Posterior cingulate gyrus (tissue), 11 donors: ENCODE measurements at places on chromosomes 3 and 15.

GRCh38 chr3:72461787-72462186, 386.5 kb downstream of the SHQ1 start:
- DNase-seq, result no peak

GRCh38 chr3:156388497-156389448, 166.1 kb downstream of the SSR3 start:
- no peak for DNase-seq

DNA sequence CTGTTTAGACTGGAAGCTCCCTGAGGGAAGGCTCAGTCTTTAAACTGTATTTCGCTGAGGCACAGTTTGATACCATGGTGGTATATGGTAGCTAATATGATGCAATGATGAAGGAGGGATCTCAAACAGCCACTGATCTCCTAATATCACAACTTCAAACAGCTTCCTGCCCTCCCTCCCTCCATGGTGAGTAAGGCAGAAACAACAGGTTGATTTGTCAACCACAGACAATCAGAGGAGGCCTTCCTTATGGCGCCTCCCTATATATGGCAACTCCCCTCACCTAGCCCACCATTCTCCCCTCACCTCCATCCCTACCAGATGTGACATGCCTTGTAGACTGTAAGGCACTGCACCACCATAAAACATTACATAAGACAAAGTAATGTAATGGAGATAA, 316.5 kb upstream of the ICE2 start:
- DNase-seq, result no peak

DNA sequence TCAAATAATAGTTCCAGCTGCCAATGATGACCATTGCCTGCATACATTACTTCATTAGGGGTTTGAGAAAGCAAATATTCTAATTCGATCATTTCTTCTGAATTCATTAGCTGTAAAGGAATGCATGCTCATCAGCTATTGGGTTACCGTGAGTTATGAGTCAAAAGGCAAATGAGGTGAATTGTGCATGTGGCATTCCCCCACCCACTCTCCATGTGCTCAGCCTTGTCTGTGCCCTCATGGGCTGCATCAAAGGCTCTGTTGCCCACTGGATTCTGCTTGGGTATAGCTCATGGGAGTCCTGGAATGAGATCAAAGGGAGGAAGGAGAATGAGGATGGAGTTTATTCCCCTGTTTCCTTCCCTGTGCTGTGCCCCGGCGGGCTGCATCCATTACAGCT, 99.3 kb upstream of the CHRNA7 start:
- no peak for DNase-seq

- DNase-seq, result no peak
Measured at GRCh38 chr3:69231929-69232440, 109.6 kb upstream of the LMOD3 start.

GRCh38 chr15:65337436-65338070, 33.1 kb downstream of the RNU5B-1 start:
- no peak for DNase-seq

- no peak for DNase-seq
Measured at GRCh38 chr3:13463618-13464400, 16.3 kb upstream of the HDAC11 start.

- no peak for DNase-seq
Measured at GRCh38 chr3:38137615-38138348, 679 bp upstream of the MYD88 start.

GRCh38 chr3:24012589-24013269, 67.6 kb downstream of the NR1D2 start:
- DNase-seq, result no peak

GRCh38 chr3:186569779-186570095, 783 bp upstream of the DNAJB11 start:
- DNase-seq, result no peak

- DNase-seq, result peak; percentile 54
Measured at GRCh38 chr15:78937132-78937739, 7.6 kb downstream of the CTSH start.

- no peak for DNase-seq
Measured at GRCh38 chr3:10000686-10001085, 14.0 kb upstream of the EMC3 start.

DNA sequence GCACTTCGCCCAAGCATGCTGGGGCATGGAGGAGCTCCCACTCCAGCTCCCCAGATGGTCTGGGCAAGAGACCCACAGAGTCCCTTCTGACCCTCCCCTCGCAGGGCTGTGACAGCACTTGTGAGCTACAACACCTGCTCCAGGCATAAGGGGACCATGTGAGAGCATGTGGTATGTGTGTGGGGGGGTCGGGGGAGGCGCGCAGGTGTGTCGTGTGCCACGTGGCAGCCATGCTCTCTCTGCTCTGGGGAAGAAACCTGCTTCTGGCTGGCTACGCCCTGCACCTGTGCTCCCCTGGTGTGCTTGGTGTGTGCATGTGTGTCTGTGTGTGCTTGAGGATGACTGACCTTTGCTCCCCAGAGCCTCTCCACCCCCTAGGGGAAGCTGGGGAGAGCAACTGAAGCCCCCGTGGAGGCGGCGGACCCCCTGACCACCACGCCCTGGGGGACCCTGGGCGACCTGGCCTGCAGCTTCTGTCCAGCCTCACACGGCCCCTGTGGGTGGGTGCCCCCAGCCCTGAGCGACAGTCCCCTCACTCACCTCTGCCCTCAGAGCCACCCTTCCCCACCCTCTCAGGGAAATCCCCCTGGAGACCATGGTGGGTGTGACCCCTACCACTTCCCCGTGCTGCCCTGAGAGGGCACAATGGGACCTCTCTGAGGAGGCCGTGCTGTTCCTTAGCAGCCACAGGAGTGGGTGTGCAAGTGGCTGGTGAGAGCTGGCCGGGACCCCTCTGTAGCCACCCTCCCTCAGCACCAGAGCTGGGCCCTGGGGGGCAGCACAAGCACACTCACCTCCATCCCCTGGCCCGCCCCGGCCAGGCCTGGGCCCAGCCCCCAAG, 16.6 kb upstream of the SEC13 start:
- no peak for DNase-seq

- DNase-seq, result no peak
Measured at GRCh38 chr3:32337505-32337904, 54.1 kb upstream of the CMTM7 start.

DNA sequence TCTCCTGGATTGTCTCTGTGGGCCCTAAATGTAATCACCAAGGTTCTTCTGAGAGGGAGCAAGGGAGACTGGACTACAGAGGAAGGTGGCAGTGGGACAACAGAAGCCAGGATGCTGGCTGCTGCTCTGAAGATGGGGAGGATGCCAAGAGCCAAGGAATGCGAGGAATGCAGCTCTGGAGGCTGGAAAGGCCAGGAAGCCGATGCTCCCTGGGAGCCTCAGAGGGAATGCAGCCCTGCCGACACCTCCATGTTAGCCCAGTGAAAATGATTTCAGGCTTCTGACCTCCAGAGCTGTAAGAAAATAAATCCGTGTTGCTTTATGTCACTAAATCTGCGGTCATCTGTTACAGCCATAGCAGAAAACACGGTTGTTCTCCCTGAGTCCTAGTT, 44.1 kb downstream of the UMPS start:
- no peak for DNase-seq

- no peak for DNase-seq
Measured at GRCh38 chr15:67193223-67193990, 61.1 kb downstream of the AAGAB start.

DNA sequence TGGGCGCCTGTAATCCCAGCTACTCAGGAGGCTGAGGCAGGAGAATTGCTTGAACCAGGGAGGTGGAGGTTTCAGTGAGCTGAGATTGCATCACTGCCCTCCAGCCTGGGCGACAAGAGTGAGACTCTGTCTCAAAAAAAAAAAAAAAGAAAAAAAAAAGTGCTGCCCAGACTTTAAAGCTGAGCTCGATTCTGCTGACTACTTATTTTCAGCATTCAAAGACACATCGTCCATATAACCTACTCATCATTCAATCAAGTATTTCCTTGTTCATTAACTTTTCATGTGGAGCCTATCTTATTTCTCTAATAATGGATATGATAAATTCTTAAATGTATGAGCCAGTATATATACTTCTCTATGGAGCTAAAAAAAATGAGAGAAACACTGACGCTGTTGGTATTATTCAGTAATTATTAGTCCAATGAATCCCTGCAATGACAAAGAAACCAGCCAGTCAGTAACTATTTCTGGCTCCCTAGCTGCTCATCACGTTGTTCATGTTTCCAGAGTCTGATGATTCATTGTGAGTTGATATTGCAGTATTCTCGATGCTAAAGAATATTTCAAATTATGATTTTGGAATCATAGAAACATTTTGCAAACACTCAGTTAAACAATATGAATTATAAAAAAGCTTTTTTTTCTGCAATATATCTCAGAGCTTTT, 111.9 kb downstream of the RAP2B start:
- no peak for DNase-seq

GRCh38 chr3:25362118-25362517, 65.9 kb upstream of the RARB start:
- DNase-seq, result no peak

GRCh38 chr3:197023241-197023997, 6.2 kb downstream of the MELTF start:
- no peak for DNase-seq

GRCh38 chr15:48423342-48423741, 92.1 kb downstream of the DUT start:
- no peak for DNase-seq

DNA sequence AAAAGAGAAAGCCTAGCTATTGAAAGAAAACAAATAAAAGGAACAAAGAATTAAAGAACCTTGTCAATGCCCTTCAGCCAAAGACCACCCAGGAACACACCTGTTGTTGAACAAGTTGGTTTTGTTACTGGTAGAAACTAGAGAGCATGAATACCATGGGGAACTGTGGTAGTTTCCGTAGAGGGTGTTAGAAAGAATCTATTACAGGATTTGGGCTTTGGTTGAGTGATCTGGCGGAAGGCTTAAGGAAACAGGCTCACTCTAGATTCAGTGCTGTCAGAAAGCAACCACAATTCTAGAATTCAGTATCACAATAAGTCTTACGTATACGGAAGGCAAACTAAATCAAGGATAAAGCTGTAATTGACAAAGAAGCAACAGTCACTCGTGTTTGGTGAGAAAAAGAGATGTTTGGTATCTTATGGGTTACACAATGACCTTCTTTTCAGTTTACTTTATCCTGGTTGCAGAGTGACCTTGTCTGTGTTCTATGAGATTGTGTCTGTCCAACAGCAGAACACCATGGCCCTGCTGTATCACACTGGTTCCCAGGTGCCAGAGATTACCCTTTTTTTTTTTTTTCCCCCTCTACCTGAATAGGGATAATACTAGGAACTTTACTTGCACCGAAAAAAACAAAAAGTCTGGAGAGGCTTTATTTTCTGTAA, 265.9 kb downstream of the SHQ1 start:
- no peak for DNase-seq

- DNase-seq, result no peak
Measured at GRCh38 chr3:171358881-171359198, 101.4 kb downstream of the TNIK start.

DNA sequence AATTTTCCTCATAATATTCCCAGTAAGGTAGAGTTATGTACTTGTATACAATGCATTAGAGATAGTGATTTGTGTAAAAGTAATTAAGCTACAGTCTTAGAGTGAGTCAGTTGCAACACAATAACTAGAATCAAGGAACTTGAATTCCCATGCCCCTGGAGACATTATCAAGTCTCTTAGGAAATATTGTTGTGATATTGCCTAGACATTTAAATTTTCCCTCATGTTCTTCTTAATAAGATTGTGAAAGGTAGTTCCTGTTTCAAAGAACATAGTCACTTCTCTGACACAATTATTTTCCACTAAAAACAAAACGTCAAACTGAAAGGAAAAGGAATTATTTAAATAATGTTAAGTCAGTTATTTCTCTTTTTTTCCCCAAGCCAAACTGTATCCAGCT, 13.0 kb upstream of the ATP1B3 start:
- DNase-seq, result no peak

DNA sequence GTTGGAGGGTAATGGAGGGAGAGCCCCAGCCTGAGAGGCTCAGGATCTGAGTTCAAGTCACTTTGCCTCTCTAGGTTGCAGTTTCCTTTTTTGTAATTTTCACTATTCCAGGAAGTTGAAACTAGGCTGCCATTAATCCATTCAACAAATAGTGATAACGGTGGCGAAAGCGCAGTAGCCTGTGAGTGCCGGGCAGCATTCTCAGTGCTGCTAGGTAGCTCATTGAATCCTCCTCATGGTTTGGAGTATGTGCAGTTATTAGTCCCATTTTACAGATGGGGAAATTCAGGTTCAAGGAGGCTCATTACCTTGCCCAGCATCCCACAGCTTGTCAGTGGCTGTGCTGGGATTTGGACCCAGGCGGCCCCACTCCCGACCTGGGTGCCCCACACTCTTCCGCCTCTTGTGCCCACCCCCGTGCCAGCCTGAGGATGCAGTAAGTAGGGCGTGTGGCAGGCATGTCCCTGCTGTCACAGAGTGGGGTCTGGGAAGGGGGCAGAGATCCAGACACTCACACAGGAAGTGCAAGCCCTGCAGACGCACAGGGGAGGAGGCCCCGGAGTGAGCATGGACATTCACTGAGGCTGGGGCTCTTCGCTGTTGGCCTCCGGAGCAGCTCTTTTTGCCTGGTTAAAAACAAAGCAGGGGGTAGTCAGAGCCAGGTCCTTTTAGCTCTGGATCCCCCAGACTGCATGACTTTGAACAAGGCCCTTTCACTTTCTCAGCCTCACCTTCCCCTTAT, 58.8 kb downstream of the SLC6A6 start:
- no peak for DNase-seq

DNA sequence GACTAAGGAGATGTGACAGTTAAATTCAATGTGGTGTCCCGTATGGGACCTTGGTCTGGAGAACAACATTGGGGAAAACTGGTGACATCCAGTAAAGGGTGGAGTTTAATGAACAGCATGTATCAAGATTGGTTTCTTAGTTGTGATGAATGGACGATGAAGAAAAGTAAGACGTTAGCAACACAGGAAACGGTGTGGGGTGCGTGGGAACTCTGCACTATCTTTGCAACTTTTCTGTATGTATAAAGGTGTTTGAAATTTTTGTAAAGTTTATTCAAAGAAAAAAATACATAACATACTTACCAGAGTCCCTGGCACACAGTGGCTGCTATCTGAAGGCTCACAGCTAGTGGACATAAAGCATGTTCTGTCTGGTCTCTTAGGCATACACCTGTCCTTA, 6.1 kb upstream of the CCDC174 start:
- no peak for DNase-seq

DNA sequence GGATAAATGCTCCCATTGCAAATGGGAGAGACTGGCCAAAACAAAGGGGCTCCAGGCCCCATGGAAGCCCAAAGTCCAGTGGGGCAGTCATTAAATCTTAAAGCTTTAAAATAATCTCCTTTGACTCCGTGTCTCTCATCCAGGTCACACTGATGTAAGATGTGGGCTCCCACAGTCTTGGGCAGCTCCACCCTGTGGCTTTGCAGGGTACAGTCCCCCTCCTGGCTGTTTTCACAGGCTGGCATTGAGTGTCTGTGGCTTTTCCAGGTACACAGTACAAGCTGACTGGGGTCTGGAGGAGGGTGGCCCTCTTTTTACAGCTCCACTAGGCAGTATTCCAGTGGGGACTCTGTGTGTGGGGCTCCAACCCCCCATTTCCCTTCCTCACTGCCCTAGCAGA, 45.9 kb downstream of the NIPA2 start:
- DNase-seq, result peak; percentile 44

- no peak for DNase-seq
Measured at GRCh38 chr3:58164199-58164879, 46.4 kb downstream of the DNASE1L3 start.

GRCh38 chr3:185423178-185423577, 60.2 kb downstream of the MAP3K13 start:
- DNase-seq, result no peak
